ENCODE measurements at places on chromosomes 1 and 21.
A peak's percentile ranks its signal among the peaks of the same experiment; 100 is the strongest.

DNA sequence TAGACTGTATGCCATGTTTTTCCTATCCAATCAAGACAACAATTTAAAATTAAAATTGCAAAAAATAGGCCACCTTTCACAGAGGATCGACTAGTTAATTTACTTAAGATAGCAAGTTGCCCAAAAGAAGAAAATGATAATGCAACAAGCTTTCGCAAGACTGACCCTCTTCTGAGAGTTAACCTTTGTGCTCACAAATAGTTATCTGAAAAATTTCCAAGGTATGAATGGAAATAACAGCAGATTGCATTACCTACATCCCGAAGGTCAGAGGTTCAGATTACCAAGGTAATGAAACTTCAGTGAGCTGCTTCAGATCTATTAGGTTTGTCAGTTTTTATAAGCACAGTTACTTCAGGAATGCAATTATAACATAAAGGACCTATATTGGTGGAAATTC lies 298.0 kb downstream of the KCTD3 start:
- no peak for DNase-seq

DNA sequence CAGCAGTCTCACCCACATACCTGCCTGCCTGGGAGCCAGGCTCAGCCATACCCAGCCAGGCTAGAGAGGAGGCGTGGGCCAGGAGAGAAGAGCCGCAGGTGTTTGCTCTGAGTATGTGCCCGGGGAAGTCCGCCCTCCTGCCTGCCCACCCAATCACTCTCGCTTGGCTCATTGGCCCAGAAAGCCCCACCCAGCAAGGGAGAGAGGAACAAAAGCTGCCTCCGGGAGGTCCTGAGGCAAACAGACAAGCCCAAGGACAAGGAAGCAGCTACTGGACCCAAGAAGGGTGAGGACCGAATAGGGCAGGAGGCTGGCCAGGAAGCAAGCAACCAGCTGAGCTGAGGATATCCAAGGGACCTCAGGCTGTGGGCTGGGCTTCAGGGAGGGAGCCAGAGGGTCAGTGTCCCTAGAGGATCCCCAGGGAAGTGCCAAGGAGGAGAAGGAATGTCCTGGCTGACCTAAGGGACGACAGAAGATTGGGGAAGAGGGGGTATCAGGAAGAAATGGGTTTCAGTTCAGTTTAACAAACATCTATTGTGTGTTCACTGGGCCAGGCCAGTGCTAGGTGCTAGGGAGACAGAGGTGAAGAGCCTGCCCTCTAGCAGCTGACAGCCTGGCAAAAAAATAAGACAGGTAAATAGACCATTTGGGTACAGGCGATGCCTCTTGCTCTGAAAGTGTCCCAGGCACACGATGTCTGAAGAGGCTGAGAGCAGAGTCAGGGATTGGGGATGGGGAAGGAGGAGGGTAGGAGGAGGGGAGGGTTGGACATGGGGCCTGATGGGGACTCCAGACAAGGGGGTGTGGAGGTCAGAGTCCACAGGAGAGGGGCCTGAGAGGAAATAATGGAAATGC lies at the start of gene GJB4:
TSS of gene GJB4 (plus strand) at position 238 of the 855 bp plus-strand sequence. CDS start 1,515 bp downstream, outside the sequence.
- DNase-seq: no peak

- DNase-seq: no peak
Observed at GRCh38 chr1:88647749-88648415, 36.2 kb upstream of the PKN2 start.

DNA sequence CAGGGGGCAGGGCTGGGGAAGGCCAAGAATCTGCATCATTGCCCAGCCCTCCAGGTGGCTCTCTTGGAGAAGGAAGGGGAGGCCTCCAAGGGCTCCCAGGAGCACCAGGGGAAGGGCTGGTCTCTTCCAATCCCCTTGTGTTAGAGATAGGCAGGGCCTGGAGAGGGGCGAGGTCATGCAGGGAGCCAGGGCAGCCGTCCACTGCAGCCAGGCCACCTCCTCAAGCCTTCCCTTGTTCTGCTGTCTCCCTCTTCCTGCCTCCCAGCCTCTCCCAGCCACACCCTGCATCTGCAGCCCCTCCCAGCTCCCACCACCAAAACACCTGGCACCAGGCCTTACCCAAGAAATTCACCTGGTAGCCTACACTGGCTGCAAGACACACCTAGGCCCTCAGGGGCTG lies 105.3 kb upstream of the IFFO2 start:
- no peak for DNase-seq

DNA sequence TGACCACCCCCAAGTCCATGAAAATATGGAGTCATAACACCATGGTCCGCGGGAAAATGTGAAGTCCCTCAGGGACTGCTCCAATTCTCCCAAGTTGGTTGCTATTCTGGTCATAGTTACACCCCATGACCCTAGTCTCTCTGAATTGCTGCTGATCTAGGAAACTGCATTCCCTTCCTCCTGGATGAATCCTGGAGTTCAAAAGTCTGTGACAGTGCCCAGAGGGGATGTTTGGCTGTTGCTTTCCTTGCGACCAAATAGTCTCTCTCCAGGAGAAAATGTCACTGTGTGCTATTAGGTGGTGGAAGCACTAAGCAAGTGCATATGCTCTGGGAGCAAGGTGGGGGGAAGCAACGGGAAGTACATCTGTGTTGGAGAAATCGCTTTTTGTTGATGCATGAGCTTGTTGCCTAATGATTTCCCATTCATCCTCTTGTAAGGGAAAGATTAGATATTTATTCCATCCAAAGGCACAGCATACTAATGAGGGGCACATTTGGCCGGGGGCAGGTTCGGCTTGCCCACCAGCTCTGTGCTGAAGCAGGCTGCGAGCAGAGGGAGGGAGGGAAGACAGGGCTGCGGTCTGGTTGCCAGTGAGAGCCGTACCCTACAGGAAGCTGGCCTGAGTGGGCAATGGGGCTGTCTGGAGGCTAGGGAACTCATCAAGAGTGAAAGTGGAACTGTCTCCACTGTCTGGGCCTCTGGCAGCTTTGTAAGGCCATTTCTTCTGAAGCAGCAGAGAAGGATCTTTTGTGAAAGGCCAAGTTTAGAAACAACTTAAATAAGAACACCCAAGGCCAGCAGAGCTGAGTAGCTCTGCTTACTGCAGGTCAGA lies 27.2 kb downstream of the SYT6 start:
- no peak for DNase-seq

GRCh38 chr1:174433451-174433850 lies 14.3 kb upstream of the GPR52 start:
- no peak for DNase-seq

DNA sequence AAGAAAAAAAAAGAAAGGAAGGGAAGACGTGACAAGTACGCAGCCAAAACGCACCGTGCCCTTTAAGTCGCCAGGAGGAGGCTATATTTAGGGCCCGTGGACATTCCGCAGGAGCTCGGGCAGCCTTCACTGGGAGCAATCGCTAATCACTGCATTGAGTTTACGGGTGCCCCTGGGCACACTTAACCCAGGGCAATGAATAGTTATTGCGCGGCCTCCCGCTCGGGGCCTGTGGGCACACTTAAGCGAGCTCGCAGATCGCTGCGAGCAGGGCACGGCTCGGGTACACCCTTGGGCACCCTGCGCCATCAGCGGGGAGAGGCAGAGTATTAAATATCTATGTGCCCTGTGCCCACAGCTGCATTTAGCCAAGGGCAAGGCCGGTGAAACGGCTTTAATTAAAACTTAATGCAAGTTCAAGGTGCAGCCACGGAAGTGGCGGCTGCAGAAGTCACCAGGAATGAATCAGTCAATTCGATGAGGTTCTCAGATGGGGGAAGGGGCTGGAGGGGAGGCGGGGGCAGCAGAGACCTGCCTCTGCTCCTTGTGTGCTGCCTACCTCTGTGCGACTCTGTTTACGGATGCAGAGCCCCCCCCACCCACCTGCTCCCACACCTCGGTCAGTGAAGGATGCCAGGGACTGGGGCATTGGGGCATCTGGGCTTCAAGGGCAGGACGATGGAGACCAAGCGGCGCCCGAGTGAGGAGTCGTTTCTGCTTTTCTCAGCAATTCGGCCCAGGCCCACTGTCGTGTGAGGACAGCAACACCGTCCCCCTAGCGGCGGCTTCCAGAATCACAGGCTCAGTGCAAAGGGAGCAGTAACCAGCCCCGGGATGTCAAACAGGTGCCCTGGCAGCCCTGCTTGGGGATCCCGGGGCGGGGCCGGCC lies 51.8 kb upstream of the TARDBP start:
- peak; percentile 68 for DNase-seq

GRCh38 chr1:5896706-5897660 lies 95.2 kb downstream of the NPHP4 start:
- no peak for DNase-seq

- DNase-seq: no peak
Observed at GRCh38 chr1:87329526-87330056, 911 bp downstream of the LMO4 start.

DNA sequence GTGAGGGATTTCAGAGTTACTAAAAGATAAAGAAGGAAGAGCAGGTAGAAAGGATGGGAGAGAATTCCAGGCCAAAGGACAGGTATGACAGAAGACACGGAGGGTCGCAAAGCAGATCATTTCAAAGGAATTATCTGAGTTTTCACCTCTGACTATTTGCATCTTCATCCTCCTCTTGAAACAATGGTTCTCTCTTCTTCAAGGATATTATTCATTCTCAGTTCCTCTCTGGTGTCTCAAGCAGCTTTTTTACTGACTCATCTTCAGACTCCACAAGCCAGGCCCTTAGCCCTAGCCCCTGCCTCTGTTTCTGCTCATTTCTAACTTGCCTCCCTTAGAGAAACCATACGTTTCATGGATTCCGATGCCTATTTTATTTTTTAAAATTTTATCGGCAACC lies 15.0 kb downstream of the DDX59 start:
- no peak for DNase-seq

- DNase-seq: no peak
Observed at GRCh38 chr1:61142726-61143500, 60.6 kb downstream of the NFIA start.

DNA sequence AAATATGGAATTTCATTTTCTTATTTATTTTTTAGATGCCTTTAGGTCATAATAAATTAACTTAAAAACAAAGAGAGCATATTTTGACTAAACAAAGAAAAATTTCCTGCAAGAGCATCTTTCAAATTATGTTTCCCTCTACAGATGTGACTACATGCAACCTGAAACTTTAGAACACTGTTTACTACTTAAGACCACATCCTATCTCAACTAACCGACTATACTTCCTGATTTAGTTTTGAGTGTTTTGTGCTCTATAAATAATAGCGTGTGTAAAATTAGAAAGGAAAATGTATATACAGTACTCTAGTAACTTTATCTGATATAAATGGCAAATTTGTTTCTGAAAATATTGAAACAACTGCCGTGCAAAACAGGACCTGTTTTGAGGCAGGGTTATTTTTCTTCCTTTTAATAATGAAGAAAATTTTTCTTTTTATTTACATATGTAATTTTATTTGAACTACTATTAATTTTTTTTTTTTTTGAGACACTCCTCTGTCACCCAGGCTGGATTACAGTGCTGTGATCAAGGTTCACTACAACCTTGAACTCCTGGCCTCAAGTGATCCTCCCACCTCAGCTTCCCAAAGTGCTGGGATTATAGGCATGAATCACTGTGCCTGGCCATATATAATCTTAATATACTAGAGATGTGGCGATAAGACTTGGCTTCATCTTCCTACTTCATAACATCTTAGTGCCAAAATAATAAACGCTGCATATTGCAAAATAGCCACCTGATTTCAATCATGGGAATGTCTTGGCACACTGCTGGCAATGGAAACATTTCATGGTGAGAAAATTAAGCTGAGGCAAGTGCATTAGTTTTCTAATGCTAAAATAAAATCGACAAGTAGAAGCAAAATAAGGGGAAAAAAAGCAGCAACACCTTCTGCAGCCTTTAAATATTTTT lies 12.3 kb downstream of the ZRANB2 start:
- no peak for DNase-seq

DNA sequence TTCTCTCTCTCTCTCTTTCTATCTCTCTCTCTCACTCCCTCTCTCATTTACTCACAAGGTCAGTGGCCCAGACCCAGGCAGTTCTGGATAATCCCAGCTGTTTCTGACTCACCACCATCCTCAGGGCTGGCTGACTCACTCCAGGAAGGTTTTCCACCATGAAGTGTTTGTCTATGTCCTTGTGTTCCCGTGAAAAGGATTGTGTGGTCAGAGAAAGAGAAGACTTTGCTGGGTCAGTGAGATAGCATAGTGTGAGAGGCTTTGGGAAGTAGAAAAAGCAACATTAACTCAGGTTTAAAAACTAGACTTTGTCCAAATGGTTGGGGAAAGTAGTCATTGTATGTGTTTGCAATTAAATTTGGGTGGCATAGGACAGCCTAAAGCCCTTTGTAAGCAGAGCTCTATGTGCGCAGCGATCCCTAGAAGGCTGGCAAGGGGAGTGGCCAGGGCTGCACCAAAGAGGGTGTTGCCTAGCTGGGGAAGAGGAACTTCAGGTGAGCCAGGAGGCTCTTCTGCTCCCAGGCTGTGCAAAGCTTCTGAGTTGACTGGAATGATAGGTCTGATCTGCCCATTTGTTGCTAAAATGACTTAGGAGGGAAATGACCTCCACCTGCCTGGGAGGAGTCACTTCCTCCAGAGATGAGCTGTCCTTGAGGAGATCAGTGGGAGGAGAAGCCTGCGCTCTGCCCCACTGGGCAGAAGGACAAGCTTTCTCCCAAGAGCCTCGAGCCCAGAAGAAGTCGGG lies 4.9 kb upstream of the CAPN2 start:
- no peak for DNase-seq

DNA sequence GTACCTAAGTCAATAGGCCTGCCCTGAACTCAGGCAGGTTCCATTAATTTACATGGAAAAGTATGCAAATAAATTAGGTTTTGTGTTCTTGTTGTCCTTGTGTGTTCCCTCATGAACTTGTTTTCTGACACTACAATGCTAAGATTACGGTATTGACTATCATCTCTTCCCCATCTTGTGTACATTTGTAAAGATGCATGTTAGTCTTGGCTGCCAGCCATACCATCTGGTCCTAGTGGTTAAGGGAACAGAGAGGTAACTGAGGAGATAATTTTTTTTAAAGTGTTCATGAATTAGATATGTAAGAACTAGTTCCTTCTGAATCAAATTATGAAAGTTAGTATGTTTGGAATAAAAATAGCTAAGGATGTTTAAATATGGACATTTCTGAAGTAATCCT lies 167.6 kb upstream of the ADAMTS5 start:
- no peak for DNase-seq

GRCh38 chr1:37621326-37621870 lies 13.3 kb downstream of the RSPO1 start:
- no peak for DNase-seq

GRCh38 chr1:227946624-227947385 lies 927 bp downstream of the WNT9A start:
- no peak for DNase-seq

DNA sequence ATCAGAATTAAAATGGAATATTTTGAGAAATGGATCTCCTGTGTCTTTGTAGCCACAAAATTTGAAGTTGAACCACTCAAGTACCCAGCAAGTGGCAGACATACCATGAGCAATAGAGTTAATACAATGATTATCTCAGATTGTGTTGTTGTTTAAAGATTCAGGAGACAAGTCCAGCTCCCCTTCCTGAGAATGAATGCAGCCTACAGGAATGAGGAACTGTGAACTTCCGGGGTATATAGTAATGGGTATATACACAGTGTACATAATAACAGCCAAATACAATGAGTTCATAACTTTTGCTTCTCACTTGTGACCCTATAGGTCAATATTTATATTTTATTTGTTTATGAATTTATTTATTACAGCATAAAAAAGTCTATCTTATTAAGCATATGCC lies 445.0 kb downstream of the SETD4 start:
- DNase-seq: no peak
